ENCODE measurements at places on chromosomes 13 and 19.

DNA sequence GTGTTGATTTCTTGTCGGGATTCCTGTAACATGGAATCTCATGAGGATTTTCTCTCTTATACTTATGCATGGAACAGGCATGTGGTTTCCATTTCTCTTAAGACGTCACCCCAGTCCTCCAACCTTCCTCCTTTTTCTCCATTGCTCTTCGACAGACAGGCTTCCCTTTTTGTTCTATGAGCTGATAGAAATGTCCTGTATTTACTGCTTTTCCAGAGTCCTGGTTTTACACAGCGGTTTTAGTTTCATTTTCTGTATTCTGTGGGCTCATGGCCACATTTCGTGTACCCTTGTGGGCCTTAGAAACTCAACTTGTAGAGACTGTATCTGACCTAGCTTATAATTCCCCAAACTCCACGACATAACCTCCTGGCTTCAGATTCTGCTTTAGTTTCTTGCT lies 113.1 kb downstream of the PAN3 start:
- DNase-seq = no peak

- DNase-seq = no peak
Measured at GRCh38 chr19:33497778-33498175, 23.8 kb downstream of the PEPD start.

GRCh38 chr13:25901460-25902376 lies 150.1 kb downstream of the SHISA2 start:
- DNase-seq = peak; percentile 60

DNA sequence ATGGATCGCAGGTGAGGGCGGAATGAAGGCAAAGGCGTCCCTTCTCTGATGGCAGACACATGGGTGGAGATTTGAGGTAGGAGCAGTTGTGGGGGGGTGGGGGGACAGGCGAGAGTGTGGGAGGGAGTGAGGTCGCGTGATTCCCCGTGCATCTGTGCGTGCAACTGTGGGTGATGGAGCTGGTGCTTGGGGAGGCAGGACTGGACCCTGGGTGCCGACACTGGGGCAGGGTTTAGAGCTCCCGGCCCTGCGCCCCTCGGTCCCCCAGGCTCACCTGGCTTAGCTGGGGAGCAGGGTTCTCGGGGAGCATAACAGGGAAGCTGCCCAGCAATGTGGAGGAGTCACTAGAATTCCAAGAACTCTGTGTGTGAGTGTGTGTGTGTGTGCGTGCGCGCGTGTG lies 3.4 kb downstream of the TMPRSS9 start:
- no peak for DNase-seq

- no peak for DNase-seq
Measured at GRCh38 chr13:110250258-110250891, 56.6 kb downstream of the COL4A1 start.

DNA sequence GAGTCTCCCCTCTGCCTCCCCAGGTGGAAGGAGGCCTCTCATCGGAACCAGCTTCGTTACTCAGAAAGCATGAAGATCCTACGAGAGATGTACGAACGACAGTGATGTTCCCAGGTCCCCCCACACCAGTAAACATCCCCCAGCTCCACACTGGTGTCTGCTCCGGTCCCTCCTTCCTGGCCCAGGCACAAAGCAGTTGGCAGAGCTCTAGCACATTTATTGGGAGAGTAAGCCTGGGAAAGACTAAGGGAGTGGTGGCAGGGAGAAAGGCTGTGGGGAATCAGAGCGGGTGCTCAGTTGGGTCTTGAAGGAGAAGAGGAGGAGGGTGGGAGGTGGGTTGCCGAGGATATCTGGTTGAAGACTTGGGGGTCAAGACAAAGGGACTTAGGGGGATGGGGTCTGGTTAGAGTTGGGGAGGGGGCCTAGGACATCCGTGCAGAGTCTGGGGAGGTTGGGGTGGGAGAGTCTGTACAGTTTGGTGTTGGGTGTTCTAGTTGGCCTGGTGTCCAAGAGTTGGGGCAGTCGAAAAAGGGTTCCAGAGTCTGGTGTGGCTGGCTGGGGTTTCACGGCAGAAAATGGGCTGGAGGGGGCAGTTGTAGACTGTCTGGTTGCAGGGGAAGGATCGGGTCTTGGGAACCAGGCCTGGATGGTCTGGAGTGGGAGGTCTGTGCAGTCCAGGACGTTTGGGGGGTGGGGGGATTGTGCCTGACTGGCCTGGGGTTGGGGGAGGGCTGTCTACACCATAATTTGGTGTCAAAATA lies 2.3 kb downstream of the HSPB6 start:
- DNase-seq = no peak

GRCh38 chr19:3852614-3853254 lies 16.1 kb downstream of the ZFR2 start:
- no peak for DNase-seq

DNA sequence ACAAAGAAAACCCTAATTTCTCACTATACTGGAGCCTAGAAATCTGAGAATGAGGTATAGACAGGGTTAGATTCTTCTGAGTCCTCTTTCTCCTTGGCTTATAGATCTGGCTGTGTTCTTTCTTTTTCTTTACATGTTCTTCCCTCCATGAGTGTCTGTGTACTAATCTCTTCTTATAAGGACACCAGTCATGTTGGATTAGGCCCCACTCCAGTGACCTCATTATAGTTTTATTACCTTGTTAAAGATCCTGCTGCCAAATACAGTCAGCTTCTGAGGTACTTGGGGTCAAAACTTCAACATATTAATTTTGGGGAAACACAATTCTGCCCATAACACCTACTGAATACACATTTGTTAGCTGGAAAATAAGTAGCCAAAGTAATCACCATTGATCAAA lies 302.6 kb downstream of the PCDH9 start:
- DNase-seq = no peak

DNA sequence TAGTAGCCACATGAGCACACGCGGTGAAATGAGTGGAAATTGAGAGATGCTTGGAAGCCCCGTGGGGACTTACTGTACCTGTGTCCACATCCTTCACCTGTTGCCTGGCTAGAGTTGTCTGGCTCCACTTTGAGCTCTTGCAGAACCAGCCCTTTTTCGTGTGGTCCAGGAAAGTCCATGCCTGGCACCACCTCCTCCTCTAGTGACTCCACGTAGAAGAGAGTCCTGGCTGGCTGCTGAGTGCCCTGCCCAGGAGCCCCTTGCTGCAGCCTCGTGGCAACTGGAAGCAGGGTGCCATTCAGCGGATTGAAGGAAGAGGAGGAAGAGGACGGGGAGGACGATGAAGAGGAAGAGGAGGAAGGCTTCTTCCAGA lies 515 bp upstream of the ATXN8OS start:
- no peak for DNase-seq

GRCh38 chr19:51417107-51417809 lies at the start of gene SIGLEC10:
SIGLEC10 (minus strand) TSS chr19:51417642; CDS start chr19:51417581, 61 bp downstream.
- peak; percentile 13 for DNase-seq

DNA sequence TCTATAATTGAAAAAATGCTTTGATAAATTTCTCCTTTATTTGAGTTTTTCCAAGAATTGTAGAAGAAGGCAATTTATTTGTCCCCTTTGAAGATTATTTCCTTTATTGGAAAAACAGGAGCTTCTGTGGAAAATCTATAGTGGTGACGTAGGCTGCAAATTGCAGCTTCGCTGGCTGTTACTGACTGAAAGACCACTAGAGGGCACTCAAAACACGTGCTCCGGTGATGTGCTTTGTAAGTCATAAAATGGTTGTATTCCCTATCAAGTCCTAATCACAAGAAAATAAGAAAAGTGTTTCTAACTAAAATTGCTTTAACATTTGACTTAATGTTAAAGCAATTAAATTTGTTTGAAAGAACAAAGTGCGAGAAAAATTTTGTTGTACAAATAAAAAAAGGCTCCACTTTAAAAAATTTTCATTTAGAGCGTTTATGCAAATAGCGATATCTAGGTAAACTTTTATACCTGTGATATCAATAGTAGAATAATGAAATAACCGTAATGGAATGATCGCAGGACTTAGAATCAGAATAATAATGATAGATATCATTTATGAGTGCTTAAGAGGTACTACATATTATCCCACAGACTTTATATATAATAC lies 638.2 kb upstream of the SPRY2 start:
- no peak for DNase-seq

DNA sequence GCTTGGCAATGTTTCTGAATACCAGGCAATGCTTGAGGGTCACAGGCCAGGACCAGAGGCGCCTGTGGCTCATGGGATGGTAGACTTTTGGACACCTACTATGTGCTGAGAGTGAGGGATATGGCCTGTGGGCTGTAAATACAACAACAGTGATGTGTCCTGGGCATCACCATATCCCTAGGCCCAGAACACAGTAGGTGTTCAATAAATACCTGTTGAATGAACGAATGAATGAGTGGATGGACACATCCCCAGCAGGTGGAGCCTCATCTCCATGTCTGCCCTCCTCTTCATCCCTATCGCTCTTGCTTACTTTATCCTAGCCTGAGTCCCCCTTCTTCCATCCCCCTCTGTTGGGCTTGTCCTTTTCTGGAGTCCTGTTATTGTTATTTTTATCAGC lies 16.5 kb upstream of the NANOS2 start:
- no peak for DNase-seq

GRCh38 chr19:44850641-44851109 lies 4.6 kb downstream of the NECTIN2 start:
- DNase-seq = no peak

- DNase-seq = no peak
Measured at GRCh38 chr13:65125236-65125635, 2104.9 kb downstream of the PCDH9 start.

GRCh38 chr19:35040826-35041547 lies 534 bp upstream of the HPN start:
- DNase-seq = no peak

DNA sequence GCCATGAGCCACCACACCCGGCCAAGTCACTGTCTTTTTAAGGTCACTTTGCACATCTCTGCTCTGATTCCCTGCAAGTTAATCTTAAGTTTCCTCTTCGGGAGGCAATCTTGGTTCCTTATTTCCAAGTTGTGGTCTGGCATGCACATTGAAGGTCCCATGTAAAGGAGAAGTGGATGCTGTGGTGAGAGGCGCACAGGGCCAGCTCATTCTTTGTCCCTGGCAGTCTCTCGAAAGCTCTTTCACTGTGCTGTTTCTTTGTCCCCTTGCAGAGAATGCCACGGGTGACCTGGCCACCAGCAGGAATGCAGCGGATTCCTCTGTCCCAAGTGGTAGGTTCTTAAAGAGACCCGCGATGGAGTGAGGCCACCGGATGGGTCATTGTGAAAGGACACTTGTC lies 16.4 kb upstream of the C19orf33 start:
- DNase-seq = no peak

DNA sequence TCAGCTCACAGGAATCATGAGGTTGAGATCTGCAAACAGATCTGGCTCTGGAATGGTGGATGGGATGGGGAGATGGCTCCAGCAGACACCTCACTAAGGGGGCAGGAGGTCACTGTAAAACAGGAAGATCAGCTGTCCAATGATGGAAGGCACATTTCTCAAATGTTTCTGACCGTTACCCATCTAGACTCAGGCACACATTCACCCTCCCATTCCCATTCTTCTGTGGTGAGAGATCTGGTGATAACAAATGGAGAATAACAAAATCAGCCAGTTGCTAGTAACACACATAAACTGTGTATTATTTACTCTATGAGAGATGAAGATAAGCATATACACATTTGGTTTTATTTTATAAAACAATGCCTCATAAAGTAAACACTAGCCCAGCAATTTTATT lies 235.9 kb downstream of the TSHZ3 start:
- no peak for DNase-seq

DNA sequence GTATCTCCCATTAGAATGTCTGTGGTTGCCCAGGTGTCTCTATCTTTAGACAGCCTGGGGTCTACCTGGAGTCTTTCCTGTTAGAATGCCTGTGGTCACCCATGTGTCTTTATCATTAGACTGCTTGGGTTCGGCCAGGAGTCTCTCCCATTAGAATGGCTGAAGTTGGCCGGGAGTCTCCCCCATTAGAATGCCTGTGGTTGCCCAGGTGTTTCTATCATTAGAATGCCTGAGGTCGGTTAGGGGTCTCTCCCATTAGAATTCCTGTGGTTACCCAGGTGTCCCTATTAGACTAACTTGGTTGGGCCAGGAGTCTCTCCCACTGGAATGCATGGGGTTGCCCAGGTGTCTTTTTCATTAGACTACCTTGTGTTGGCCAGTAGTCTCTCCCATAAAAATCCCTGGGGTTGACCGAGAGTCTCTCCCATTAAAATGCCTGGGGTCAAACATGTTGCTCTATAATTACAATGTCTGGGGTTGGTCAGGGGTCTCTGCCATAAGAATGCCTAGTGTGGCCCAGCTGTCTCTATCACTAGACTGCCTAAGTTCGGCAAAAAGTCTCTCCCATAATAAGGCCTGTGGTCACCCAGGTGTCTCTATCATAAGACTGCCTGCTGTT lies 1448.7 kb downstream of the UQCRFS1 start:
- no peak for DNase-seq

DNA sequence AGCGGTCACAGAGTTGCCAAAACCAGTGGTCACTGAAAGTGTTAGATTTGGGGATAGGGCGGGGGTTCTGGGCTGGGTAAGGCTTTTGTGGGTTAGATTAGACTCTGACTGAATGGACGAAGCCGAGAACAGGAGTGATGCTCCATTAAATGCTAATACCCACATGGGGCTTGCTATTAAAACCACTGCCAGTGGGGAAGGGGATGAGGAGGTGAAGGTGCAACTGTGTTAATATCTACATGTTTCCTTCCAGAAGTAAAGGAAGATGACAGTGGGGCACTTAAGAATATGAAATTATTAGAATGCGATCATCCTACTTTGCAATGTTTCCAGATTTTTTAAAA lies 573 bp upstream of the ZNF614 start:
- DNase-seq = no peak
